ENCODE measurements at places on chromosomes 16 and 17. TPM values are rescaled to one million over a fixed set of nuclear protein-coding genes. Genes with fewer than 3 reads are reported as not detected.

The PRSS36 gene
- total RNA-seq = not detected

The TOM1L1 gene
- 25.6 TPM for total RNA-seq

The SLC16A5 gene
- total RNA-seq = 4.4 TPM

The MKS1 gene
- 13.4 TPM for total RNA-seq

The CCL16 gene
- total RNA-seq = not detected

The SPNS3 gene
- total RNA-seq = not detected

The CLUH gene
- total RNA-seq = 32.4 TPM

The CDRT15L2 gene
- not detected for total RNA-seq

The HSF5 gene
- total RNA-seq = not detected

The CLDN6 gene
- not detected for total RNA-seq

The MINK1 gene
- 23.8 TPM for total RNA-seq

The TBC1D3I gene
- total RNA-seq = not detected

The KRT15 gene
- not detected for total RNA-seq

The PCTP gene
- 18.8 TPM for total RNA-seq

The ABCA9 gene
- total RNA-seq = 44.6 TPM

The CRHR1 gene
- not detected for total RNA-seq

The CDRT15 gene
- total RNA-seq = not detected

The CUEDC1 gene
- total RNA-seq = 33.0 TPM

The TBC1D3K gene
- not detected for total RNA-seq

The MFAP4 gene
- total RNA-seq = 47.1 TPM

The MMP2 gene
- 110 TPM for total RNA-seq

The HOXB5 gene
- total RNA-seq = not detected

The WDR81 gene
- 16.1 TPM for total RNA-seq

The PRKCB gene
- not detected for total RNA-seq

The HSD11B2 gene
- total RNA-seq = 0.18 TPM

The MT1M gene
- 0.32 TPM for total RNA-seq

The DNAH3 gene
- not detected for total RNA-seq

The SLC7A6 gene
- 21.7 TPM for total RNA-seq

The ADORA2B gene
- total RNA-seq = 170 TPM

The SEPTIN1 gene
- not detected for total RNA-seq

The CORO1A gene
- total RNA-seq = 0.90 TPM

The KRTAP9-7 gene
- total RNA-seq = not detected

The ACSM3 gene
- 1.6 TPM for total RNA-seq

The CLEC19A gene
- total RNA-seq = not detected

The PHOSPHO1 gene
- not detected for total RNA-seq

Data from cardiac atrium fibroblast (primary cell).